SJSA1 (cell line): ENCODE measurements at places on chromosomes 11 and 22. TPM values are rescaled to one million over a fixed set of nuclear protein-coding genes. Genes with fewer than 3 reads are reported as not detected.
A peak's percentile ranks its signal among the peaks of the same experiment; 100 is the strongest.

GRCh38 chr11:117910525-117910924, 18.7 kb downstream of the TMPRSS13 start:
- DNase-seq = no peak

DNA sequence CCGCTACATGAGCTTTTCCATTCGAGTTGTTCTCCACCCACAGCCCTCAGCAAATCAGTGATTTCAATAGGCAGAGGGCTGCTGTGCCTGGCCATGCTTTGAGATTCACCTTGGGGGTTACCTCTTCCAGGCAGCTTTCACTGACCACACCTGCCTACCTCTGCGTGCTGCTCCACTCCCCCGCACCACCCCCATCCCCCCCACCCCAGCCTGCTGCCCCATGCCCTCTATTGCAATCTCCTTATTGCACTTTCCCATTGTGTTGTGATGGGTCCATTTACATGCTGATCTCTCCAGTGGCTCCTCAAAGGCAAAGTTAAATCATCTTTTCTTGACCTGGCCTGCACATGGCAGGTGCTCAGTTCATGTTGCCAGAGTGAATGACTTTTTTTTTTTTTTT, 18.0 kb upstream of the POLA2 start:
- no peak for DNase-seq

DNA sequence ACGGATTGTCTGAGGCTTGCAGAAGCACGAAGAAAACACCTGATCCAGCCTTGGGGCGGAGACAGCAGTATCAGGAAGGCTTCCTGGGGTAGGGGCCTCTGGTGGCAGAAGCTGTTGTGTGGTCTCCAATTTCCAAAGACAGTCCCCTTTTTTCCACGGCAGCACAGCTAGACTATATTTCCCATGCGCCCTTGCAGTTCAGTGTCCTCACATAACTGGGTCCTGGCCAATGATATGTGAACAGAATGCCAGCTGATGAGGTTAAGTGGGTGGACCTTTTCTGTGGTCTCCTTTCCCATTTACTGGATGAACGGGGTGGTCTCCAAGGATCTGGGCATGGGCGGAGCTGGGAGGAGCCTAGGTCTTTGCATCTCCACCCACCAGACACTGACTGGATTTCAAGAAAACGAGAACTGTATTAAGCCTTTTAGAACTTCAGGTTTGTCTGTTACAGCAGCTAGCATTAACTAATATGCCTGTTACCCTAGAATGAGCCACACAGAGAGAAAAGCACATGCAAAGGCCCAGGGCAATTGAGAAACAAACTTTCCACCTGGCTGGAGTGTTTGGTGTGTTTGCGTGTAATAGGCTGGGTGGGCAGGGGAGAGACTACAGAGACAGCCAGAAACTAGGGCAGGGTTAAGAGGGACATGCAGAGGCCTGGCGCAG, 6.2 kb downstream of the GAL3ST1 start:
- DNase-seq = no peak

DNA sequence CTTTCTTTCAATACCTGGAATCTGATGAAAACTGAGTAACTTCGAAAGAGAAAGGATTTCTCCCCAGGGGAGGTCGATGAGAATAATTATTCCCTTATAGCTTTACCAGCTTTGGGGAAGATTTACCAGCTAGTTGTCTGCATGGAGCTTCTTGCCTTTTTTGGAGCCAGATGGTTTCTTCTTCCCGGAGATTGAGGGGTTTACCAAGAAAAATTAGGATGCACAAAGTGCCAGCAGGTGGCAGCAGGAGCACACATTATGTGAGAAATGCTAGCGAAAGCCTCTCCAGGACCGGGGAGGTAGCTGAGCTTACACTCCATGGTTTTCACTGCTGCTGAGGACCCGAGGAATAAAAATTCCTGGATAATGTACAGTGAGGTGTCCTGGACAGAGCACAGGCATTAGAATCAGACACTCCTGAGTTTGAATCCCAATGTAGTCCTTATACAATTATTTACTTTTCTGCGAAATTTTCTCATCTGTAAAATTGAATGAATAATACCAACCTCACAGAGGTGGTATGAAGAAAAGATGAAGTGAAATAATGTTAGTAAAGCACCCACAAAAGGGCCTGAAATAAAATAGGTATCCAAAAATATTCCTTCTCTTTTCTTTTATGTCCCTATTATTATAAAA, 46.0 kb upstream of the PARVA start:
- peak; percentile 82 for DNase-seq

DNA sequence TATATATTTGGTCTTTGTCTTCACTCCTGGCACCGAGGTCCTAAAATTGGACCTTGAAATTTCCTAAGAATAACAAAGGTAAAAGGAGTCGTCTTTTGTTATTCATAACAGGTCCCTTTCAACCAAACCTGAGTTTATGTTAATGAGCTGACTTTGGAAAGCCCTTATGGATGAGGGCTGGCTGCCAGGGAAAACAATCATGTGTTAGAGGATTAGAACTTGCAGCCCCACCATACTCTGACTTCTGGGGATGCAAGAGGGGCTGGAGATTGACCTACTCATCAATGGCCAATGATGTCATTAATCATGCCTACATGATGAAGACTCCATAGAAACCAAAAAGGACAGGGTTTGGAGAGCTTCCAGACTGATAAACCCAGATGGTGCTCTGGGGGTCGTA, 118.9 kb downstream of the MRTFA start:
- no peak for DNase-seq

DNA sequence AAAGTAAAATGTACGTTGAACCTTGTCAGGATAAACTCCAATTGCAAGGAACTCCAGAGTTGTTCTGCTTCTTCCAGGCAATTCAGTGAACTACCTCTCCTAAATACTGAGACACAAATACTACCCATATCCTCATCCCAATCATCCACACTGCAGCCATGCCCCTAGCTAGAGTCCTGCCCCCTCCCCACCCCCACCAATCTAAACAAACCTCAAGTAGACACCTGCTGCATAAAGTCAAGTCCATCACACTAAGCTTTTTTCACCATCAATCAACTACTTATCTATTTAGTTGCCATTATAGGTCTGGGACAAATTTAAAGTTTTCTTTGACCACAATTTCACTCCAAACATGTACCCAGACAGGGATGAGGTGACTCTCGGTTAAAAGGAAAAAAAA, 93.2 kb upstream of the APOA1 start:
- no peak for DNase-seq

DNA sequence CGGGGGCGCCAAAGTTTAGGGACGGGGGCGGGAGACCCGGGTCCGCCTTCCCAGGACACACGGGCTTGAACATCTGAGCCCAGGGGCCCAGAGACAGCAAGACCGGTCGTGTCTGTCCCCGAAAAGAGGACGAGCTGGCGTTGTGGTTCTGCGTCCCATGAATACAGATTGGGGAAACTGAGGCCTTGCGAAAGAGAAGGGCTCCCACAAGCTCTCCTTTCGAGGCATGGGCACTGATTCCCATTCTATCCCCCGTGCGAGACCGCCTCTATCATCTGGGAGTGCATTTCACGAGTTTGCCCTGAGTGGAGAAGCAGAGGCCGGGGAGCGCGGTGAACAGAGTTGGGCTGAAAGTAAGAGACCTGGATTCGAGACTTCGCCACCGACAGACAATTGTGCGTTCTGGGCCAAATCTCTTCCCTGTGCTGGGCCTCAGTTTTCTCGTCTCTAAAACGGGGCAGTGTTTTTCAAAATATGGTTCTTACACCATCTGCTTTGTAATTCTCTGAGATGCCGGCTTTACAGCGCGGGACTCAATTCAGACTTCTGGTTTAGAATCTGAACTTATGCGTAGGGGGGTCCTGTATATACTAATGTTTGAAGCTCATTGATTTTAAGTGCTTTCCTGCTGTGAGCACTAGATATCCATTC, 471 bp downstream of the RNF185 start:
- no peak for DNase-seq

GRCh38 chr11:122516686-122517085, 138.8 kb upstream of the UBASH3B start:
- no peak for DNase-seq

DNA sequence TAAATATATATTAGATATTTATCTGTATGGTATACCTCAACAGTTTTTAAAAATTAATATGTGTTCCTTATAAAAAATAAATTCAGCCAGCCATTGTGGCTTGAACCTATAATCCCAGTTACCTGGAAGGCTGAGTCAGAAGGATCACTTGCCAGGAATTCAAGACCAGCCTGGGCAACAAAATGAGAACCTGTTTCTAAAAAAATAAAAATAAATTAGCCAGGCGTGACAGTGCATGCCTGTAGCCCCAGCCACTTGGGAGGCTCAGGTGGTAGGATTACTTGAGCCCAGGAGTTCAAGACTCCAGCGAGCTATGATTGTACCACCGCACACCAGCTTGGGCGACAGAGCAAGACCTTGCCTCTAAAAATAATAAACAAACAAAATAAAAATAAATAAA, 54.9 kb downstream of the PHF21A start:
- DNase-seq = no peak

UBQLNL gene
- total RNA-seq = 0.05 TPM in 1 of 2 replicates, not detected in the other

PNPLA5 gene
- not detected in 2 replicates for total RNA-seq

OR51E2 gene
- 0.09 and 0.21 TPM in 2 replicates for total RNA-seq
